ENCODE measurements at places on chromosomes 16 and 17.

DNA sequence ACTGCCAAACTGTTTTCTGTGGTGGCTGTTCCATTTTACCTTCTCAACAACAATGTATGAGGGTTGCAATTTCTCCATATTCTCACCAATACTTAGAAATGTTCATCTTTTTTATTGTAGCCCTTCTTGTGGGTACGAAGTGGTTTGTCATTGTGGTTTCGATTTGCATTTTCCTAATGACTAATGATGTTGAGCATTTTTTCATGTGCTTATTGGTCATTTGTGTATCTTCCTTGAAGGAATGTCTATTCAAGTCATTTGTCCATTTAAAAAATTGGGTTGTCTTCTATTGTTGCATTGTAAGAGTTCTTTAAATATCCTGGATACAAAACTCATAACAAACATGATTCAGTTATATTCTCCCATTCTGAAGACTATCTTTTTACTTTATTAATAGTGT lies 47.5 kb upstream of the CCL2 start:
- DNase-seq = no peak

DNA sequence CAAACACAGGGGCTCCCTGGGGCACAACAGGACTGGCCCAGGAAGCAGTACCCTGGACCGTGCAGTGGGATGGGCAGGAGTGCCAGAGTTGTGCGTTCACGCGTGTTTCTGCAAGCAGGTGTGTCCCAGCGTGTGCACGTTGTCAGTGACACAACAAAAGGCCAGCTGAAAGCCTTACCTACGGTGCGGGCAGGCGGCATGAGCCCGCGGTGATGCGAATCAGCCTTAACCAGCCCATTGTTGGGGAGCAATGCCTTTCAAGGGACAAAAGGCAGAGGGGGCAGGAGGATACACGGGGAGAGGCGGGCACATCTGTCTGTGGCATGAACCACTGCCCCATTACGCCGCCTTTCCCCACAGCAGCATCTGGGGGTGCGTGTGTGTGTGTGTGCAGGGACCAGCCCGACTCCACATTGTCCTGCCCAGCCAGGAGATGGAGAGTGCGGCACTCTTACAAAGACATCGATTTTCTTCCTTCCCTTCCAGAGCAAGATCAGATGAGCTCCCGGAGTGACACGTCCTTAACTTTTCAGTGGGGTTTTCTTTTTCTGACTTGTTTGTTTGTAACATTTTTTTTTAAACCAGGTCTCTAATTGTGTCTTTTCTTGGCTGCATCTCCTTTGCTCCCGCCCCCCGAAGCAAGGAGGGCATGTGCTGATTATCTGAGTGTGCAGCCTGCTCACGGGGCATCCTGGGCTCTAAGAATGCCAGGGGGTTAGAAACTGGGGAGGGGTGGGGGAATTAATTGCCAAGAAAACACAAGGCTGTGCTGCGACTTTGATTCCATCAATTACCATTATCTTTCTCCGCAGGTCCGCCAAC lies 158.1 kb downstream of the ZNF423 start:
- DNase-seq = no peak

GRCh38 chr17:72169823-72170222 lies 49.0 kb downstream of the SOX9 start:
- no peak for DNase-seq

- no peak for DNase-seq
These were observed 9.4 kb downstream of the MLKL start for GRCh38 chr16:74691093-74691855.

Measured in CD4-positive, alpha-beta T cell treated with Interleukin-2 at 100 ng/mL for 4 hours (primary cell).